ENCODE measurements at places on chromosomes 7 and 10.

DNA sequence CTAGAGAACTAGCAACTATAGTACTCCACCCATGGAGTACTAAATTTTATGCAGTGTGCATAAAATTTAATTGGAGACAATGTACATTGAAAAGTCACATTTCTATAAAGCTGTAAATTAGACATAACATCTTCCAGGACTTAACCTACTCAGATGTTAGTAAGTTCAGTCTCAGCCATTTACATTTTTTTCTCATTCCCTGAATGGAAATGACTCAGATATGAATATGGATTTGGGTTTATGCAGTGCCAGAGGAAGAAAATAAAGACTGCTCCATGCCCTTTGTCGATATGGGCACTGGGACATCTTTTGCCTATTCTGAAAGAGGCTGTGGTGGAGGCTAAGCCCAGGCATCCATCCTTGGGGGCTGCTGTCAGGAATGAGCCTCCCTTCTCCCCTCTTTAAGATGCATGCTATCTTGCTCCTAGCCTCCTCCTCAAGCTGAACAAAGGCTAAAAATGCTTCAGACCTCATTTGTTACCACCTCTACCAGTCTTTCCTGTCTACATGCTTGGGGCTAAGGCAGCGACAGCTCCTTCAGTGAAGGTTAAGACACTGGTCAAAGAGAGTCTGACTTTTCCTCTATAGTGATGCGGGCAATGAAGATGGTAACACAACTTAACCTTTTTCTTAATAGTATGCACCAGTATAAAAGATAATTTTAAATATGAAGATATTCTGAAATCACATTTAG is 486.8 kb upstream of the ANKRD30A start:
- no peak for DNase-seq

DNA sequence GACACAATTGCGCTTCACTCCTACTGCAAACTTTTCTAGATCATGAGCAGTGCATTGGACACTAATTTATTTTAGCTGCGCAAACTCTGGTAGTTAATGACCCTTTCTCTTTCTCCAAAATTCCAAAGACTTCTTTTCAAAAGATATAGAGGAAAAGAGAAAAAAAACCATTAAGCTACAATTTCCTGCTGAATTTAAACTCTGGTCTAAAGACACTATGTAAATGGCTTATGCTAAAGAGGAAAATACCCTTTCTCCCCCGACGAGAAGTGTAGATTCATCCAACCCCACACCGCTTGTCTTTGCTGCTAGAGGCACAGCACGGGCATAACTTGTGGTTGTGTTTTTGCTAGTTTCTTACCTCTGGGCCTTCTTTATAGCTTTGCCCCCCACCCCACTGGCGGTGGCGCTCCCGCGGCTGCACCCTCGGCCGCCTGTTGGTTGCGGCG is 84.1 kb downstream of the SNX10 start:
- no peak for DNase-seq

DNA sequence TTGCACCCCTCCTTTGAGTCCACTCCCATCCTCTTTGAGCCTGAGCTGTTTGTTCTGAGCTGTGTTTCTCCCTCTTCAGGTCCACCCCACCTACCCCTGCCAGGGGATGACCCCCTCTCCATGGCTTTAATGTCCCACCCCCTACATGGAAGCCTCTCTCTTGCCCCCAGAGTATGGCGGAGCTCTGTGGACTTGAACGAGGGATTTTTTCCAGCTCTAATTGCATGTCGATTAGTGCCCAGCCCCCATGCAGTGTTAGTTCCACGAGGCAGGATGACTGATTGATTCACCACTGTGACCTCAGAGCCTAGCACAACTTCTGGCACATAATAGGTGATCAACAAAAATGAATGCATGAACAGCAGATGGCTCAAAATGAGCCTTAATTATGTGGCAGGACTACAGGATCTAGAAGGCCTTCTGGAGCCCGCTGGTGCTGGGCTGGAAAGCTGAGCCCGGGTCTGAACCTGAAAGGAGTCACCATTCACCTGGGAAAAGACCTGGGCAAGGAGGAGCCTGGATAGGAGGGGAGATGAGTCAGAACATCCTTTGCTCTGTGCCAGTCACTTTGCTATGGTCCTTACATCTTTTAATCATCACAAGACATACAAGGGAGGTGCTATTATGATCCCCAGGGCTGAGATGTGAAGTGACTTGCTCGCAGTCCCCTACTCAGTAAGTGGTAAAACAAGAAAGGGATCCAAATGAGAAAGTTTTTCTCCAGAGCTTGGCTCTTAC is 17.1 kb upstream of the SLC18A2 start:
- no peak for DNase-seq

GRCh38 chr7:141586878-141587277 is 35.7 kb downstream of the AGK start:
- DNase-seq, result no peak

GRCh38 chr7:30511973-30512662 is 7.5 kb upstream of the GGCT start:
- no peak for DNase-seq

DNA sequence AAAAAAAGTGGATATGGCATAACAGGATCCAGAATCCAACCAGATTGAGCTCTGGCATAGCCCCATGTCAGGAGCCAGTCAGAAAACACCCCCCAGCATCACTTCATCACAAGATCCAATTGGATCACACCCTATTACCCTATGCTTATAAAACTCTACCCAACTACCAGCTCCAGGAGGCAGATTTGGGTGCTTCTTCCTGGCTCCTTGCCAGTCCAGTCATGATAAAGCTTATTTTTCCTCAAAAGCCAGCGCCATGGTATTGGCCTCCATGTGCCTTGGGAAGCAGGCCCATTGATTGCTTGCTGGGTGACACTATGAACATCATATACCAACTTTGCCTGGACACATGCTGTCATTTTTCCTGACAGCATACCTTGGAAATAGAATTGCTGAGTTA is 281.4 kb upstream of the MKLN1 start:
- DNase-seq, result no peak

DNA sequence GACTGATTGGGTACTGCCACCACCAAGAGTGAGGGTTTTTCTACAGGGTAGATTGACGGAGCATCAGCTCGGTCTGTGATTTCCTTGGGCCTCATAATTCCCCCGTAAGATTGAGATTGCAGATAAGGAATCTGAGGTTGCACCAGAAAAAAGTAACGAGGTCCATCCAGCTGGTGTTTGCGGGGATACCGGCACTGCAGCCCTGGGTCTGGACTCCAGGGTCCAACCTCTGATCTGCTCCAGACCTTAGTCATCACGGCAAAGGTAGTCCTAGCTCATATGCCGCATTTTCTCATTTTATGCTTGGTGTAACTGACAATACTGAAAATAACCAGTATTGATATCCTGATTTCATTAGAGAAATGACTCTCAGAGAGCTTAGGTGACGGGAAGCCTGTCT is 3.9 kb downstream of the CARD11 start:
- no peak for DNase-seq

DNA sequence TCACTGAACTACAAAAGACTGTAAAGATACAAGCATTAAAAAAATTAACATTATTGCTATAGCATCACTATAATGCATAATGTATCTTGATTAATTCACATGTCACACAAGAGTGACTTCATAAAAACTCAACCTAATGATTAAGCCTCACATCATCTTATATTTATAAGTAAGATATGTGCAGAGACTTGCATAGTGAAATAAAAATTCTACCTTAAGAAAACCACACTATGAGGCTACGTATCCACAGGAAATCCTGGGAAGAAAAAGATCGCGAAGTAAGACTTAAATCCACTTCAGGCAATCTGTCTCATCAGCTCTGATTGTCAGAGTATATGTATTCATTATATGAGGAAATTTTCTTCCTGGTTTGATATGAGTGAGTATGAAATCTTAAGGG is 160.0 kb downstream of the SLC25A13 start:
- DNase-seq, result no peak

DNA sequence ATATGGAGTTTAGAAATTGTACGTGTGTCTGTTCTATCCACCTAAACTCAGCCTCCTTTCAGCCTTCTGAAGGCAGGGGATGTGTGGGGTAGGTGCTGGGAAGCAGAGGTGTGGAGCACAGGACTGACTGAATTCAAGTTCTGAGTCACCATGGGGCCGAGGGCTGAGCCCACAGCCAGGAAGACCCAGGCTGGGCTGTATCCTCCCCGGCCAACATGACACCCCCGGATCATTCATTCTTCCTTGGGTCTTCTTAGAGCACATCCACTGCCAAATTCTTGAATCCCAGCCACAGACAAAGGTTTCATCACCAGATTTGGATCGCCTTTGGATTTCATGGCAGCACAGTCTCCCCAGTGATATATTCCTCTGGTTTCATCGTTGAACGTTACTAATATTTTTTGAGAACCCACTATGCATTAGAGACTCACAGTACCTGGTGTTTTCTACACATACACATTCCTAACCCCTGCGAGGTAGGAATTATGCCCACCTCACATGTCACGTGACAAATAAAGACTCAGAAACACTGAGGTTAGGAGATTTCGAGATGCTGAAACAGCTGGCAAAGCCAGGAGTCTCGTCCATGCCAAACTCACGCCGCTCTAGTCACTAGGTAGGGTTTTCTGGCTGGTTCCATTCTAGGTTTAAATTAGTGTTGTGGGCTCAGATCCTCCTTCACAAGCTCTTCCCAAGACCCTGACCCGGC is 26.9 kb downstream of the CCDC3 start:
- DNase-seq, result no peak

DNA sequence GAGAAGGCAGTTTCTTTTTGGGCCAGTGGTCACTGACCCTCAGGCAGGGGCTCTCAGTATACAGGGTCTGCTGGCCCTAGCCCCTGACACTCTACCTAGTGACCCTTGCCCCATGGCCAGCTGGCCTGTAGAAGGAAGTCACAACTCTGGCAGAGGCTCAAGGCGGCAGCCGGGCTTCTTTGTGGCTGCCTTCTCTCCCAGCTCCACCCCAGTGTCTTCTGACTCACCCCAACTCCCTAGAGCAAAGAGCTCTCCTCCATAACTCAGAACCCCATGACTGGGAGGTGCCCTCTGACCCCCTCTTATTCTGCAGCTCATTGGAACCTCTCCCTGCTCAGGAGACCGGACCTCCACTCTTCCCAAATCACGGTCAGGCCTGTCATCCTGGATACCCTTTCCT is 358.2 kb downstream of the FGFR2 start:
- no peak for DNase-seq

DNA sequence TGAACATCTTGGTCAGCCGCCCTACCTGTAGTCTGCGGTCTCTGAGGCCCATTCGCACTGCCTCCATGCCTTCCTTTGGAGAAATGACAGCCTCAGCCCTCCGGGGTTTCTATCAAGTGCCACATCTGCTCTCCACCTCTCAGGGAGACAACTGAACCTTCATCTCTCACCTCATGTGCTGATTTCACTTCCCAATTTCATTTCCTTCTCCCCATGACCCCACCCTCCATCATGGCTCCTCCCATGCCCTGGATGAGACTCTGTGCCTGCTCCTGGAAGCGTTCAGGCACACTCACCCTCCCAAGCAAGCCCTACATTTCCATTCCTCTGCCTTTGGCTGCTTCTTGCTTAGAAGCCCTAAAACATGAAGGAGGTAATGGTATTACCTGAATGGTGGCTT is 7.8 kb upstream of the SCD start:
- DNase-seq, result no peak
